ENCODE measurements at places on chromosomes 16 and 17. TPM values are rescaled to one million over a fixed set of nuclear protein-coding genes. Genes with fewer than 3 reads are reported as not detected.
A peak's percentile ranks its signal among the peaks of the same experiment; 100 is the strongest.

DNA sequence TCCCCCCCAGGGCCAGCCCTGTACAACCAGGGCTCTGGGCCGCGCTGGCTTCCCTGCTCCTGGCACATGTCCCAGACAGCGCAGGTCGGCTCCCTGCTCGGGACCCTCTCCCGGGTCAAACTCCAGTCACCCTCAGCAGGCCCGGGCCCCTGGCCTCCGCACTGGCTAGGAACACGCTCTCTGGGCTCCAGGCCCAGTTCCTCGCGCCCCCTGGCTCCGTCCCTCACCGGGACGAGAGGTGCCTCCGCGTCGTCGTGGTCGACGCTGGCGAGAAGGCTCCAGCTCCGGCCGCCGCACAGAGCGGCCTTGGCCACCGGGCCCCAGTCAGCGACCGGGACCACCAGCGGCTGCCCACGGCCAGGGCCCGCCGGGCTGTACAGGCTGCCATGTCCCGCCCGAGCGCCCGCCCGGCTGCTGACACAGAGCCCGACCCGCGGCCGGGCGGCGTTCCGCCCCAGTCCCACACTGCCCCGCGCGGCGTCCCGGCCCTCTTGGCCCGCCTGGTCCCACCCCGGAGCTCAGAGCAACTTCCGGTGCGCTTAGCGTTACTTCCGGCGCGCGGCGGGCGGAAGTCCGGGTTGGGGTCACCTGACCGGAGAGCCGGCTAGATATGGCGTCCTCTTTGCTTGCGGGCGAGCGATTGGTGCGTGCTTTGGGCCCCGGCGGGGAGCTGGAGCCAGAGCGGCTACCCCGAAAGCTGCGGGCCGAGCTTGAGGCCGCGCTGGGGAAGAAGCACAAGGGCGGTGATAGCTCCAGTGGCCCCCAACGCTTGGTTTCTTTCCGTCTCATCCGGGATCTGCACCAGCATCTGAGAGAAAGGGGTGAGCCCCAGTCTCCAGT, at the start of gene POLDIP2:
Gene POLDIP2, minus strand, starts transcription at position 467 of the 840 bp plus-strand sequence. Its CDS starts 79 bp downstream, at position 388.
- peak within 1 kb of the TSS; percentile 100 for H3K4me3 ChIP-seq
- DNase-seq, result peak; percentile 41
- H3K36me3 ChIP-seq, result peaks cover 17% of the 10 kb centered on the region
- no peaks in the 10 kb centered on the region for H3K27me3 ChIP-seq
- H3K4me1 ChIP-seq, result peaks cover 18% of the 10 kb centered on the region

DNA sequence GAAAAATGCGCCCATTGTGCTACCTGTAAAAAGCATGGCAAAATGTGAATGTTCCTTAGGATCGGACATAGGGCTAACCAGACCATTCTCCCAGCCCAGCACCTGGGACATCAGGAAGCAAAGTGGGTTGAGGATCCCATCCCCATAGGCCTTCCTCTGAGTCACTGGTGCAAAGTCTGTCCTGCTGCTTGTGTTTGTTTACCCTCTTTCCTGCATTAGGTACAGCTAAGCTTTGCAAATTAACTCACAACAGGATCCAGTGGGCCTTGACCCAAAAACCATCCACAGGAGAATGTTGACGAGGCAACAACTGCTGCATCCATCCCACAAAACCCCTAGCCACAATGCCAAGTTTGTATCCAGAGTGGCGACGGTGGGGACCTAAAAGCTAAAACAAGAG, 106.2 kb downstream of the GRIN2A start:
- H3K4me1 ChIP-seq, result peaks cover 30% of the 10 kb centered on the region
- H3K4me3 ChIP-seq, result no peak overlapping the region
- H3K27me3 ChIP-seq, result no peaks in the 10 kb centered on the region
- peak overlapping the region; percentile 39 for H3K27ac ChIP-seq
- H3K36me3 ChIP-seq, result no peaks in the 10 kb centered on the region

DNA sequence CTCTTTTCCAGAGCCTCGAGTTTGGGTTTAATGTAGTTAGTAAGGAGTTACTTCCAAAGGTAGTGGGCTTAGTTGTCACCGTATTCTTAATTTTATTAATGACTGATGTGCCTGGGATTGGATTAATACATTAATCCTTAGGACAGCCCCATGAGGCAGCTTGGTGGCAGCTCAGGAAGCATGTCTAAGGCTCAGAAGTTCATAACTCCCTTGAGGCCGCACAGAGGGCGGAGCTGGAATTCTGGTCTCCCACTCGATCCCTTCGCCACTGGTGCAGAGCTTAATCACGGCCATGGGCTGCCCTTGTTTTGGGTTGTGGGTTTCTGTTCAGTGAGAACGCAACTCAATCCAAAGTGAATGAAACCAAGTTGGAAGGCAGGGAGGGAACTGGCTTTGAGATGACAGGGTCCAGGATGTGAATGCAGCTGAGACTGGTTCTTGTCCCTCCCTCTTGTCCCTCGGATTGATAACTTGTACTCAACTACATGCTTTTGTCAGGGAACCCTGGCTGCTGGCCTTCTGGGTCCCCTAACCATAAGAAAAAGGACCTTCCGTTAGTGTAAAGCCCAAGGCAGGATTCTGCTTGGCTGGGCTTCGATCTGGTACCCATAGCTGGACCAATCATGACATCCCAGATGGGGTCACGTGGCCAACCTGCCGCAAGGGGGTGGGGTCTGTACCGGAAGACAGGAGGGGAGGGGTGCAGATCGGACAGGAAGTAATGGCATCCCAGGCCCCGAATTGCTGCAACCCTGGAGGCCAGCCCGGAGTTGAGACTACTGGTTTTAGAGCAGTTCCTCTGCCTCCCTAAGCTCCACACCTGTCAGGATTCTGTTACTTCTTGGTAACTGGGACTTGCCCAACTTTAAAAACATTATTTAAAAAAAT, 45.4 kb downstream of the SNX20 start:
- H3K4me3 ChIP-seq, result no peak overlapping the region
- no peak overlapping the region for H3K27ac ChIP-seq
- H3K36me3 ChIP-seq, result no peaks in the 10 kb centered on the region
- no peaks in the 10 kb centered on the region for H3K27me3 ChIP-seq
- DNase-seq, result no peak

GRCh38 chr16:85206472-85207356, 94.4 kb upstream of the CIBAR2 start:
- no peaks in the 10 kb centered on the region for H3K27me3 ChIP-seq
- H3K36me3 ChIP-seq, result no peaks in the 10 kb centered on the region
- H3K4me1 ChIP-seq, result peaks cover 21% of the 10 kb centered on the region
- no peak overlapping the region for H3K27ac ChIP-seq
- H3K4me3 ChIP-seq, result no peak overlapping the region

DNA sequence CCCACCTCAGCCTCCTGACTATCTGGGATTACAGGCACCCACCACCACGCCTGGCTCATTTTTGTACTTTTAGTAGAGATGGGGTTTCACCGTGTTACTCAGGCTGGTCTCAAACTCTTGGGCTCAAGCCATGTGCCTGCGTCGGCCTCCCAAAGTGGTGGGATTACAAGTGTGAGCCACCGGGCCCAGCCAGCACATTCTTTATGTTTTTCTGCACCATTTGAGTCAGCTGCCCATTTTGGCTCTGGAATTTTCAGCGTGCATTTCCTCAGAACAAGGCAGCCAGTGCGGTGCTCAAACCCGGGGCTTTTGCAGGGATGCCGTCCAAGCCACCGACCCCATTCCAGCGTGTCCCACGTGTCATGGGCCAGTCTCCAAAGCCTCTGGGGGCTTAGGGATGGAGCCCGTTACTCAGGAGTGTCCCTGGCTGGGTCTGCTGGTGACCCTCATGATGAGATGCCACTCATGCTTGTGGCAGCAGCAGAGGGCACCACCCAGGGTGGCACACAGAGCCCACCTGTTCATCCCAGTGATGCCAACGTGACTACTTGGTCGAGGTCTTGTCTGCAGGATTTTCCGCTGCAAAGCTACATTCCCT, 3.7 kb upstream of the RAB40C start:
- H3K4me1 ChIP-seq, result peaks cover 27% of the 10 kb centered on the region
- H3K4me3 ChIP-seq, result no peak overlapping the region
- H3K36me3 ChIP-seq, result no peaks in the 10 kb centered on the region
- H3K27me3 ChIP-seq, result no peaks in the 10 kb centered on the region

DNA sequence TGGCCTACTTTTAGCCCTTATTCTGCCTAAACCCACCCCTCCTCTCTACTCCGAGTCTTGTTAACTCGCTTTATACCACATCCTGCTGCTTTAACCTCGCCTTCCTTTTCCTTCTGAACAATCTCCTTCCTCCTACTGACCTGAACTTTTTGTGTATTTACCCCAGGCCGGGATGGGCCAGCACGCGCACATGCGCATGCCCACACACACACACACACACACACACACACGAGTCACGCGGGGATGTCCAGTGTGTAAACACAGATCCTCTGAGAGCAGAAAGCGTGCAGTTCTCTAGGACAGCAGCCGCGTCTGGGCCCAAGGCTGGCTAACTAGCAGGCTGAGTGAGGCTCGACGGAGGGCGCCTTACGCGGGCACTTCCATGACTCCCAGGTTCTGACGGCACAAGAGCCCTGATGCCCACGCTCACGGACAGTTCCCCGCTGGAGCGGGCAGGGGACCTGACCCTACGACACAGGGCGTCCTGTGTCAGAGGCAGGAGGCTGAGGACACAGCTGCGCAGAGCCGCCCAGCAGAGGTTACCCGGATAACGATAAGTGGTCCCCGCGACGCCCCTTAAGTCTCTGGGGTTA, 610 bp downstream of the PIK3R5 start:
- no peaks in the 10 kb centered on the region for H3K27me3 ChIP-seq
- no peaks in the 10 kb centered on the region for H3K36me3 ChIP-seq
- no peaks in the 10 kb centered on the region for H3K4me1 ChIP-seq
- no peak overlapping the region for H3K27ac ChIP-seq
- H3K4me3 ChIP-seq, result no peak overlapping the region

DNA sequence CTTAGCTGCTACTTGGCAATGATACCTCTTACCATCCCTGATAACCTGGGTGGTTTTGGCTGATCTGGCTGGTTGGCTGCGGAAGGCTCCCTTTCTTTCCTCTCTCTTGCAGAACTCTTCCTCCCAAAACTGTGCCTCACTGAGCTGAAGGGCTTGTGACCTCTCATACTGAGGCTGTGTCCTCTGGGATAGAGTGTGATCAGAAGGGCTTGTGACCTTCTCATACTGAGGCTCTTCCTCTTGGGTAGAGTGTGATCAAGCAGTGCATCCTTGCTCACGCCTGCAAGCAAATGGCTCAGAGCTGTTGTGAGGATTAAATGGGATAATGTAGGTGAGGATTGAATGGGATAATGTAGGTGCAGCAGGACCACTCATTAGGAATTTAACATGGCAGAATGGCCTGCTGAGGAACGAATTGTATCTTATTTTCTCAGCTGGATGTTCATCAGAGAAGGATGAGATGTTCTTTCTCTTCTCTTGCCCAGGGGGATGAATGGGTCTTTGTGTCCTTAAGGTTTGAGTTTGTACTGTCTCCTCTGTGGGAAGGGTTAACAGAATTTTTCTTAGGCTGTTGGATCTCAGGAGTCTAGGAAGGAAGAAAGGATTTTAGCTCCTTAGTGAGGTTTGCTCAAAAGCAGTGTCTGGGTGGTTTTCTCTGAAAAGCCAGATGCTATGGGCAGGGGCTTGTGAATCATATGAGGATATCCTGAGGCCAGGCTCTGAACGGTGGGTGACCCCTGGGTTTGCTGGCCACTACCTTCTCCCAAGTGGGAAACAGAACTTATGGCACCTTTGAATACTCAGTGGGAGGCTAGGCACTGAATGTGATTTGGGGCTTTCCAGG, 130.0 kb upstream of the HS3ST2 start:
- DNase-seq, result no peak
- no peak overlapping the region for H3K27ac ChIP-seq
- no peak overlapping the region for H3K4me3 ChIP-seq
- no peaks in the 10 kb centered on the region for H3K36me3 ChIP-seq
- H3K27me3 ChIP-seq, result peaks cover 16% of the 10 kb centered on the region

GRCh38 chr16:48536614-48537200, 73.3 kb downstream of the N4BP1 start:
- no peaks in the 10 kb centered on the region for H3K27me3 ChIP-seq
- no peak overlapping the region for H3K27ac ChIP-seq
- H3K36me3 ChIP-seq, result no peaks in the 10 kb centered on the region
- DNase-seq, result no peak

GRCh38 chr16:58393138-58393504, 850 bp downstream of the GINS3 start:
- no peaks in the 10 kb centered on the region for H3K27me3 ChIP-seq
- no peak for DNase-seq
- H3K4me3 ChIP-seq, result peak overlapping the region; percentile 96
- no peaks in the 10 kb centered on the region for H3K4me1 ChIP-seq

GRCh38 chr16:676913-677312, 1.4 kb downstream of the RHBDL1 start:
- no peaks in the 10 kb centered on the region for H3K36me3 ChIP-seq
- H3K27me3 ChIP-seq, result no peaks in the 10 kb centered on the region
- no peak for DNase-seq

- H3K4me3 ChIP-seq, result no peak overlapping the region
- H3K4me1 ChIP-seq, result no peaks in the 10 kb centered on the region
- no peaks in the 10 kb centered on the region for H3K36me3 ChIP-seq
- no peaks in the 10 kb centered on the region for H3K27me3 ChIP-seq
These were observed 3.2 kb downstream of the DNAH17 start for GRCh38 chr17:78573955-78574354.

DNA sequence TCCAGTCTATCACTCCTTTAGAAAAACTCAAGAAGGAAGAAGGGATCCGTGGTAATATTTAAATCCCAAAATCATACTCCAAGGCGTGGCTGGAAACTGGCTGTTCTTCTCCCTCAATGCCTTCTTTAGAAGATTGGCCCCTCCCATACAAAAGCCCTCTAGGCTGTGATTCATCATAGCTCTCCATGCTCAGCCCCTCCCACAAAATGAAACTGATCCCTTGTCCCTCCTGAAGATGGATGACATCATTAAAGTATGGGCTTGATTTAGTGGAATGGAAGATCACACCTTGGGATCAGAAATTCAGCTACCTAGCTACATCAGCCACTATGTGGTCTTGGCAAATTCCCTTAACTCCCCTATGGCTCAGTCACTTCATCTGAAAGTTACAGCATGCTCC, 4.1 kb downstream of the GRIN2A start:
- peaks cover 7% of the 10 kb centered on the region for H3K4me1 ChIP-seq
- no peak for DNase-seq
- H3K27me3 ChIP-seq, result no peaks in the 10 kb centered on the region

DNA sequence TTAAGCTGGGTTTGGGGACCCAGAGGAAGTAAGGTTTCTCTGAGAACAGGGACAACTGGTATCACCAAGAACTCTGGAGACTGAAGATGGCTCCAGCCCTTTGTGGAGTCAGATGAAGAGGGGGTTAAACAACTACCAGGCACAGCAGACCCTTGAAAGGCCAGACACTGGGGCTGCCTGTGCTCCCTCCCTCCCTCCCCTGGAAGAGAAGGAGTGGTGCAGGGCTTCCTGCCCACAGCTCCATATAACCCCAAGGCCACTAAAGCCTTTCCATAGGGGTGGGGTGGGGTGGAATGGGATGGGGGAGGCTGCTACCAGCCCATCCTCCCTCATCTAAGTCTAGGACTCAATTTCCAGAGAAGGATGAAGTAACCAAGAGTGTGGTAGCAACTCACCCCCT, 66.7 kb downstream of the CCDC182 start:
- H3K27me3 ChIP-seq, result no peaks in the 10 kb centered on the region
- H3K4me1 ChIP-seq, result no peaks in the 10 kb centered on the region
- H3K27ac ChIP-seq, result no peak overlapping the region

- H3K4me1 ChIP-seq, result no peaks in the 10 kb centered on the region
- peaks cover 7% of the 10 kb centered on the region for H3K36me3 ChIP-seq
- H3K27ac ChIP-seq, result no peak overlapping the region
- H3K4me3 ChIP-seq, result no peak overlapping the region
These were observed 9.0 kb downstream of the PITPNA start for GRCh38 chr17:1553354-1554266.

The CIBAR2 gene
- not detected for total RNA-seq

The SCRN2 gene
- 34.9 TPM for total RNA-seq

The CTDNEP1 gene
- total RNA-seq, result 132 TPM

The EMP2 gene
- 13.8 TPM for total RNA-seq

Data from Panc1 (cell line).